Stimulated activated CD8-positive, alpha-beta memory T cell treated with anti-CD3 and anti-CD28 coated beads, Interleukin-7, amount 100 ng/mL, for 48 hours (primary cell): ENCODE measurements at places on chromosomes 11 and 22.

DNA sequence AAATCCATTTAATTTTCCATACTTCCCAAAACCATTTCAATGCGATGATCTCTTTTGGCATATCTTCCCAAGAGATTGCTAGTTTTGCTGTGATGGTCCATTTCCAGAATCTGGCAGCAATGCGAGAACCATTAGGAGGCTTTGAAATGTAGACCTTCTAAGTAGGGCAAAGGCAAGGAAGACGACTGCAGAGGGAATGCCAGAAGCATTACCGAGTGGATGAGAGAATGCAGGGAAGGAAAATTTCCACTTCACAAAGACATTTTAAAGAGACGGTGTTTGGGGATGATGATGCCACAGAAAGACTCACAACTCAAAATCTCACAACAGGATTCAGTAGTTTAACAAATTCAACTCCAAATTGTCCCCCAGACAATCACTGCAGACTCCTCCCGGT, 471 bp upstream of the CEP126 start:
- DNase-seq = no peak

GRCh38 chr11:100403816-100404215, 283.3 kb upstream of the ARHGAP42 start:
- DNase-seq = no peak

GRCh38 chr11:1748636-1749394, 1.6 kb downstream of the IFITM10 start:
- DNase-seq = no peak

- DNase-seq = no peak
Observed at GRCh38 chr22:40199223-40199622, 21.5 kb downstream of the TNRC6B start.

DNA sequence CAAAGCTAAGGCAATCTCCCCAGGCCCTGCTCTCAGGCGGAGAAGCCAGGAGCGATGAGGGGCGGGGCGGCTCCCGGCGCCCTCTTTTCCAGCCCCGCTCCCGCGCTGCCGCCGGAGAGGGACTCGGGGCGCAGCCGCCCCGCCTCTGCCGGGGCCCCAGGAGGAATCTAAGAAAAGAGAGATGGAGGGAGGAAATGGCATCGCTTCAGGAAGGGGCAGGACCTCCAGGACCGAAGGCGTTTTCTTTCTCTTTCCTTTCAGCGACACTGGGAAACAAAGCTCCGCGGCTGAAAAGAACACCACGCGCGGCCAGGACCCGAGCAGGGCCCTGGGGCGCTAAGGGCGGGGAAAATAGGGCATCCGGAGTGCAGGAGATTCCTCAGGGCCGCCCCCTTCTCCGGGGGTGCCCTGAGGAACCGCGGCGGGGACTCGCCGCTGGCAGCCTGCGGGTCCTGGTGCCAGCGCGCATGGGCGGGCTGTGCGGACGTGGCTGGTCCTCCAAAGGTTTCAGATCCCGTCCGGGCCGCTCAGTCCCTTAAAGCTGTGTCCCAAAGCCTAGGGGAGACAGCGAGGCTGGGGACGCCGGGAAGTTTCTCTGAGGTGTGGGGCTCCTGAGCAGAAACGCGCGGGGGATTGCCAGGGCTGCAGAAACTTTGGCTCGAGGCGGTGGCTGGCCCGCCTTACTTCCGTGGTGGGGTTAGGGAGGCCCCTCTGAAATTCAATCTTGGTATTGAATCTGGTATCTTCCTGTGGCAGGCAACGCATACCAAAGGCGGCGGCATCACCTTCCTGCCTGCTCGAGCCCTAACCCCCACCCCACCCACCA, 2.8 kb upstream of the BSX start:
- DNase-seq = peak; percentile 1

- DNase-seq = no peak
Observed at GRCh38 chr11:88482871-88483301, 145.3 kb upstream of the CTSC start.

DNA sequence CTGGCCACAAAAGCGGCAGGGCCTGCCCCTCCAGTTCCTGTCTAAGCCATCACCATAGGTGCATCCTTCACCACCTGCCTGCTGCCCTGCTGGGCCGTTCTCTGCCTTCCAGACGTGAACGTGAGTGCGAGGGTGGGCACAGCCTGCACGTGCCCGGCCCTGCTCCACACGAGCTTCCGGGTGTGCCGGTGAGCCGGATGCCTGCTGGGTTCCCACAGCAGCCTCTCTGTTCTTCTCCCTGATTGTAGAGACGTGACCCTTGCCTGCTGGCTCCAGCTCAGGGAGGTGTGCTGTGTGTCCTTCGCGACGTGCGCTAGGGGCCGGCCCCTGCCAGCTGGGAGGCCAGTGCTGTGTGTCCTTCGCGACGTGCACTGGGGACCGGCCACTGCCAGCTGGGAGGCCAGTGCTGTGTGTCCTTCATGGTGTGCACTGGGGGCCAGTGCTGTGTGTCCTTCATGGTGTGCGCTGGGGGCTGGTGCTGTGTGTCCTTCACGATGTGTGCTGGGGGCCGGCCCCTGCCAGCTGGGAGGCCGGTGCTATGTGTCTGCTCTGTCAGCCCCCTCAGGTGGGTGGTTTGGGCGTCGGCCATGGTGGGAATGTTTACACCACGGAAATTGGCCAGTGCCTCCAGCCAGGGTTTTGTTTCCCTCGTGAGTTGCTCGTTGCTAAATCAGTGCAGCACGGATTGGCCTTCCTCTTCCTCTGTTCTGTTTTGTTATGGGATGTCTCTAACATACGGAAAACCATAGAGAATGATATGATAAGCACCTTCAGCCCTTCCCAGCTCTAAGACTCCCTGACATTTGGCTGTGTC, 35.4 kb upstream of the BRSK2 start:
- DNase-seq = no peak

DNA sequence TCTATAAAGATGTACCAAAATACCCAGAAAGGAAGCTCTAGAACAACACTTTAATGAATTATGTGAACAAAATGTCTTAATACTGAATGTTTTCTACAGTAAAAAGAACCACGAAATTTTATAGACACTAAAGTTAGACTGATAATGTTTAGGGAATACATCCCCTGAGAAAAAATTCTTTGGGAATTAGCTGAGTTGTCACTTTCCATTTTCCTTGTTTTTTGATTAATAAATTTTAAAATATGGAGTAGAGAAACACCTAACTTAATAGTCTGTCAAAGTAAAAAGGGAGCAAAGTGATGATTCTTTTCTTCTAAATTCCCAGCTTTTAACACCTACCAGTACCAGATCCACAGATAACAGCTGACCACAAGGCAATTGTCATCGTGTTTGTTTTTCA, 23.1 kb upstream of the SCN3B start:
- no peak for DNase-seq
